Lung (tissue), 17 donors: ENCODE measurements at places on chromosomes 1 and 21.

- no peak for DNase-seq
These were observed 55.3 kb upstream of the TARDBP start for GRCh38 chr1:10957133-10957532.

DNA sequence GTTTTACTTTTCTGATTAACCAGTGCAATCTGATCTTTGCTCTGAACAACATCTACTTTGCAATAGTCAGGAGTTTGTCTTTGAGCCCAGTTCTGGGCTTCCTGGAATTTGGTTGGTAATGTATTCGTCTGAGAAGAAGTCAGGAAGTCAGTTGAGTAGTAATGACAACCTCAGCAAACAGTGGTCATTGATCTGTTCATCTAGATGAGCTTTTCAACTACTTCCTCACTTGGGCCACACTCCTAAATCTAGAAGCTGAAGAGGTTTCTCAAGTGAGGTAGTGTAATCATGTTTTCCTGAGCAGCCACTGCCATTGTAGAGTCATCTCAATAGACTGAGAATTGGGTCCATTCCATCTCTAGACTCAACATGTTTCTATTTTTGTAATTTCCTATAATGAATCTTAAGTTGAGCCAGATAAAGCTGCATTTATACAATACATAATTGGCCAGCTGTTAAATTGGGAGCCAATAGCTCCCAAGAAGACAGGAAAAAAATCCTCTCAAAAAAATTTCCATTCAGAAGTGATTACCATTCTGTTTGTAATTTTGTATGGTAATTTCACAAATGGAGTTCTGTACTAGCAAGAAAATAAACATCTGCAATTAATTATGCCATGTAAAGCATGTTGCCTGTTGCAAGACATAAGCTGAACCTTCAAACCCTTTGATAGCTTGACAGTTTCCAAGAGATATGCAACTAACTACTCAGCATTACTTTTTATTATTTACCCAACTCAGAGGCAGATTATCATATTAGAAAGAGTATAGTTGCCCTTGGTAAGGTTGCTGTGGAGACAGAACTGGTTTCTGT, 49.6 kb downstream of the WDR64 start:
- no peak for DNase-seq

- no peak for DNase-seq
These were observed 4.6 kb upstream of the MMP23B start for GRCh38 chr1:1627261-1627828.

GRCh38 chr1:83697961-83698360, 301.0 kb downstream of the TTLL7 start:
- DNase-seq = peak; percentile 60

- no peak for DNase-seq
These were observed 9.2 kb upstream of the IFI44 start for GRCh38 chr1:78640462-78640861.

DNA sequence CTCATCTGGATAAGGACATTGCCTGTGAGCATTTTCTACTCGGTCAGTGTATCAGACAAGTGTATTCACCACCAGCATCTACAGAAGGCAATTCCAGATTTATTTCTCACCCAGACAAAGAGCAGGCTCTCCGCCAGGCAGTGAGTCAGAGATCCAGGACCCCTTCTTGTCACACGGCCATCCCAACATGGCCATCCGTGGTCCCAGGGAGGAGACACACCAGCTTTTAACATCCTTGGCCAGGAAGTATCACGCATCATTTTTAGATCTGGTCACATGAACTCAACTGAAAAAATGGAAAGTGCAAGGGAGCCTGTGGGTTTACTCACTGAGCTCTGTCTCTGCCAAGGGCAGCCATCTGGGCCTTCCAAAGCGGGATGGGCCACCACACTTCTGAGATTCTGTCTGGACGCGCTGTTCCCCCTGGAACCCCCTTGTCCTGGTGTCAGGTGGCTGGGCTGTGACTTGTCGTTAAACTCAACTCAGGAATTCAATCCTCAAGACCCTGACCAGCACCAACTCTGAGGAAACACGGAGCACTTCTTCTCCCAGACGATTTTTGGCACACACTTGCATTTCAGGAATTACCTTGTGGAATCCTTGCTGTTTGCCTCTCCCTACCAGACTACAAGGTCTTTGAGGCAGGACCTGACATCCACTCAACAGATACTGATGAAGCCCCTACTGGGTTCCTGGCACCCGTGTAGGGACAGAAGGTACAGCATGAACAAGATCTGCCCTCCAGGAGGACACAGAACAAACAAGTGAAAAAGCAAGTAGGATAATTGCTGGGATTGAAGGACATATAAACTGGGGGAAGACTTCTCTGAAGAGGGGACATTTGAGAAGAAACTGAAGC, 21.6 kb upstream of the CCSAP start:
- no peak for DNase-seq

DNA sequence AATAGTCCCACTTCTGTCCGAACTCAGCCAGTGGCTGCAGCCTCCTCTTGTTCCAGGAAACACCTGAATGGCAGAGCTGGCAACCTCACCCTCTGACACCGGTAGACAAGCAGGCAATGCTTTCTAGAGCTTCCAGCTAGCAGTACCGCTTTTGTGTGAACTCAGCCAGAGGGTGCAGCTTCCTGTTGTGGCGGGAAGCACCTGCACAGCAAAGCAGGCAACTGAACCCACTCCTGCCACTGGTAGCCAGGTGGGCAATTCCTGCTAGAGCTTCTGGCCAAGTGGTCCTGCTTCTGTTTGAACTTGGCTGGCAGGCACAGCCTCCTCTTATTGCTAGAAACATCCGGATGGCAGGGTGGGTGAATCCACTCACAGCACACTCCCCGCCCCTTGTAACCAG, 40.1 kb upstream of the TMPRSS15 start:
- DNase-seq = no peak

DNA sequence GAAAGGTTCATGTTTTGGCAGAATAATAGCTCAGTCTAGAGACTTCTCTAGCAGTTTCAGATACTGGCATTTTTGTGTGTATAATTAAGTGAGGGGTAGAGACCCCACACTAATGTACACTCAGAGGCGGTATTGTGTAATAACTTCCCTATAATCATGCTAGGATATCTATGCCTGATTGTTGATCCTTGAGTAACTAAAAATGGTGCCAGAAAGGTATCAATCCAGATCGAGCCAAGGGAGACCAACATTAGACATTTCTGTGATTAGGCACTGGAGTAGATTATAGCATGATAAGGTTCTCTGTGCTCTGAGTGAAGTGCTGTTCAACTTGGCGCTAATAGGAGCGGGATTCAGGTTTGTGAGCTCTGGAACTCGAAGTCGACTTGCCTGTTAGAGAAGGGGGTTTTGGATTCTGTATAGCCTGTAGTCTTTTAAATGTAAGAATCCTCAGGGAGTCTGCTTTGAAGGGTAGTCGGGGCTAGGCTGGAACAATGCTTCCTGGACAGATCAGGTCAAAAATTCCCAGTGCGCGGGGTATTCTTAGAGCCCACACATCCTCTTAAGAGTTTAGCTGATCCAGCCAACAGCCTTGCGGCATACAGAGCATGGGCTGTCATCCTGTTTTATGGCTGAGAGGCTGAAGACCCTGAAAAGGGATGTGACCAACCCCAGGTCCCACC, 24.2 kb downstream of the MAN1C1 start:
- DNase-seq = peak; percentile 43

- DNase-seq = no peak
These were observed 48.8 kb upstream of the CAMK1G start for GRCh38 chr1:209534496-209535250.

DNA sequence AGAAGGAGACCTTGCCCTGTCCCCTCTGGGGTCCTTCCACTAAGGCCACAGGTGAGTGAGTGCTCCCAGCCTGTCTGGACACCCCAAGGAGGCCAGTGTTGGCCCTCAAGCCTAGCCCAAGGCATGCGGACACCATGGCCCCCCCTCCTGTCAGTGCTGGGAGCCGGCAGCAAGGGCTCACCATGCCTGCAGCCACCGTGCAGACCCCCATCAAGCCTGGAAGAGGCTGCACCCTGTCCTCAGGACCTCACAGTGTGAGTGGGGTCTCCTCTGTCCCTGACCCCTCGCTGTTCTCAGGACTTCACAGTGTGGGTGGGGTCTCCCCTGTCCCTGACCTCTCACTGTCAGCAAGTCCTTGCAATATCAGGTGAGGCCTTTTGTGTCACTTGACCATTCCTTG, 33.2 kb upstream of the PRSS38 start:
- no peak for DNase-seq

DNA sequence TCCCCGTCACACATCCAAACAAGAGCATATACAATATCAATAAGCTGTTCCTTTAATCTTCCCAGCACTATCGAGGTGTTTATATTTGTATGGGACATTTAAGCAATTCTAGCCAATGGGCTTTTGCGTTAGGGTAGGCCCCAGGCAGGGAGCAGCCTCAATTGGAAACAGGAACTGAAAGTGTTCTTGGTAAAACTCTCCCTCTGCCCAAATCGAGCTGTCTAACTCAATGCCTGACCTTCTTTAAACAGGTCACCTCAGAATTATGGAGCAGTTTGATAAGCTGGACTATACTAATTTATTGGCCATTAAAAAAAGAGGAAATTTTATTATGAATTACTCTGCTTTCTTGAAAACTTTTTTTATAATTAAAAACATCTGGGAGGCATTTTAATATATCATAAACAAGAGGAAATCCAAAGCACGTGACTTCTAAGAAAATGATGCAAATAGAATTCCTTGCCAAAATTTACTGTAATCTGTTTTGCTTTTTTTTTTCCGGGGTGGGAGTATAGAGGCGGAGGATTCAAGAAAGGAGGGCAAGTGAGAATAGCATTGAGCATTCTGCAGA, 498.1 kb downstream of the LMO4 start:
- peak; percentile 97 for DNase-seq

DNA sequence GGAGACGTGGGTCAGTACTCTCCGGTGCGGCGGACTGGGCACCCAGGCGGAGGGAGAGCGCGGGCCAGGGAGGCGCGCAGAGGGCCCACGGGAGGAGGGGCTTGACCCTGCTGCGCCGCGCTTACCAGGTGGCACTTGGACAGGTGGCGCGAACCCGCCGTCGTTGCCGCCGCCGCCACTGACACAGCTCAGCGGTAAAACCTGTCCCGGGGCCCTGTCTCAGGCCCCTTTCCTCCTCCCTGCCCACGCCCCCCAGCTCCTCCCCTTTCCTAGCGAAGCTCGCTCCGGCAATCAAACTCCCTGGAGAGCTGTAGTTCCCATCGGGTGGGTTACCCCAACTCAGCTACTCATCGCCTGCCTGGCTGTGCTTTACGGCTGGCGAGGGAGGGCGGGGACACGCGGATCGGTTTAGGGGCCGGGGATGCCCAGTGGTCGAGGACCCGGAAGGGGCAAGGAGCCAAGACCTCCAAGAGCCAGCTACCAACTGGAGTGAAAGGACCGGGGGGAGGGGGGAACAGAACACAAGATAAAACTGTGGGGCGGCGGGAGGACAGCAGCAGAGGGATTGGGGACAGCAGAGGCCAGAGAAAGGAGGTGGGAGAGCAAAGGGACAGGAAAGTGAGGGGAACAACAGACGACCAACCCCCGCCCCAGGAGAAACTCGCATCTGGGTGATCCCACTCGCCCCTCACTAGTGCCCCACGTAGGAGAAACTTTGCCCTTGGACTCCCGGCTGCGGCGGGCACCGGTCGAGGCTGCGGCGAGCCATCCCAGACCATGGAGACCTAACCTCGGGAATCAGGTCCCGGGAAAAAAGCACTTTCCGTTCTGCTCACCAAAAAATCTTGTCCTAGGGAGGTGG, 2.9 kb downstream of the GFI1 start:
- peak; percentile 23 for DNase-seq

DNA sequence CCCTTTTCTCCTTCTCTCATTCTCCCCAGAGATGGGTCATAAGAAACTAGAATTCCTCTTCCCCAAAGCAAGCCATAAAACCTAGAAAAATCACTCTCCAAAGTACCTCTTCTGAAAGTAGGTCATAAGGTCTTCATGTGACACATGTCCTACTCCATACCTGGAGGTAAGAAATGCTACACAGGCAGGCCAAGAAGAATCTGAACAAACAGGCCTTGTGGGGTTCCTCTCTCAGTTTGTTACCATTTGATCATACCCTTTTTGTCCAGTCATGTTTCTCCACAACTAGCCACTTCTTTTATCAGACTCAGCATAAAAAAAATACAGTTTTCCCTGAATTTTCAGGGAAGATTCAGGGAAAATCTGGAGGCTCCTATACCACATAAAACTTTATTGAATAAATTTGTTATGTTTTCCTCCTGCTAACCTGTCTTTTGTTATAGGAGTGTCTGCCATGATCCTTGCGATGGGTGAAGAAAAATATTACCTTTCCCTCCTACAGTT, 134.4 kb upstream of the LMO4 start:
- no peak for DNase-seq

DNA sequence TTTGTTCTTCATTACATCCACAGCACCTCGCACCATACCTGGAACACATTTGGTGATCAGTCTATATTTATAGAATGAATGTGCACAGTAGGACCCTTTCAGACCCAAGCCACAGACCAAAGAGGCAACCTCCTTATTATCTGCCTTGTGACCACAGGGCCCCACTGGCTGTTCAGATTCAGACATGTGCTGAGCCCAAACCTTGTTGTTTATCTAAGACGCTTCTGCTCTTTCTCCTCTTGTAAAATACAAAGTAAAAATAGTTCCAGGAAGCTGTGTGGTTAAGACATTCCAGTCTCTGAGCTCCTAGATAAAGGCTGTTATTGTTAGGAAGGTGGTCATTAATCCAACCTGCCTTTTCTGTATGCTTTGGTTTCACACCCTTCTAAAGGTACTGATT, 3.6 kb upstream of the SCMH1 start:
- no peak for DNase-seq

DNA sequence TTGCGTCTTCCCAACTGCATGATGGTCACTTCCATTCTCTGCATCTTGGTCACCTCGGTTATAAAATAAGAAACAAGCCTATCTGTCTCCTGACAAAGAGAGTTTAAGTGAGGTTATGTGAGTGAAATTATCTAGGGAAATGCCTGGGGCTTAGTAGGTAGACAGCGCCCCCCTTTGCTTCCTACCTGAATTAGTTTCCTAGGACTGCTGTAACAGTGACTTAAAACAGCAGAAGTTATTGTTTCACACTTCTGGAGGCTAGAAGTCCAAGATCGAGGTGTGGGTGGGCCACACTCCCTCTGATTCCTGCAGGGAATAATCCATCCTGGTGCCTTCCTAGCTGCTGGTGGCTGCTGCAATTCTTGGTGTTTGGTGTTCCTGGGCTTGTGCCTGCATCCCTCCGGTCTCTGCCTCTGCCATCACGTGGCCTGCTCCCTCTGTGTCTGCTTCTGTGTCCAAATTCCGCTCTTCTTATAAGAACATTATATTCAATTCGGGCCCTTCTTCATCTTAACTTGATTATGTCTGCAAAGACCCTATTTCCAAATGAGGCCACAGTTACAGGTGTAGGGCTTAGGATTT, 92.6 kb downstream of the IGSF21 start:
- DNase-seq = no peak
